Kidney glomerular epithelial cell (primary cell): ENCODE measurements at places on chromosomes 1 and 21.

DNA sequence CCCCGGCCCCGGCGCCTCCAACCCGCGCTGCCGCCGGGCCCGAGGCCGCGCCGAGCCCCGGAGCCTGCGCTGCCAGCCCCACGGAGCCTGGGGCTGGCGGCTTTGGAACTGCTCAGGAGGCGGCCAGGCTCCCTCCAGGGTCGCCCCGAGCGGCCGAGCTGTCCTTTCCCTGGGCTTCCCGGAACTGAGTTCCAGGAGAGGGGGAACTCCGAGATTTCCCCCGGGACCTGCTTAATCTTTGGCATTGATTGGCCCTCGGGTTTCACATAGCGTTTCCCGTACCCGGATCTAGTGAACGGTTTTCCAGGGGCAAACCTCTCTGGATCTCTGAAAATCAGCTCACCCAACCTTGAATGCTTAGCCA lies 504 bp downstream of the H6PD start:
- DNase-seq = no peak

DNA sequence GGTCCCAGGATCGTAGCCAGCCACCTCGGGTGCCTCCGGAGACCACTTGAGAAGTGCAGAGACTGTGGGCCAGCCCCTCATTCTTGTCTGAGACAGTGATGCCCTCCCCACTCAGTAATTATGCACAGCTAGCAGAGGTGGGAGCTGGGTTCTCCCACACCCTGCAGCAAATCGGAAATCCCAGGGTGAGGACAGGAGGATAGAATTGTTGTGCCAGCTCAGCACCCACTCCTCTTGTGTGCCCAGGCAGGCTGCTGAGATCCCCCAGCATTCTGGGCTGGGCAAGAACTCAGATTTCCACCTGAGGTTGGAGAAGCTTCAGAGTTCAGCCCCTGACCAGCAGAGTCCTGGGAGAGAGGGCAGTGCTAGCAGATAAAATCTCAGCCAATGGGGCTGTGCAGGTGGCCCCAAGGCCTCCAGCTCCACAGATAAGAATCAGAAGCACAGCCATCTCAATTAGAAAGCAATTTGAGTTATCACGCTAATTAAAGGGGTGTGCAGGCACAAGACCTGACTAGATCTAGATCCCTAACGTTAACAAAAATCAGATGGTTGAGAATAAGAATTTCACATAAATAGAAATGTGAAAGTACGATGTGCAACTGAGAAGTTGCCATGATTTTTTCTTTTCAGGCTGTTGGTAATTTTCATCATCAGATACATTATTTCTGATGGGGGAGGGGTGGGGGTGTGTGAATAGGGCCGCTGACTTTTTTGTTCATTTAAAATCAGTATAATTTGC lies 45.5 kb upstream of the IRF2BP2 start:
- no peak for DNase-seq

DNA sequence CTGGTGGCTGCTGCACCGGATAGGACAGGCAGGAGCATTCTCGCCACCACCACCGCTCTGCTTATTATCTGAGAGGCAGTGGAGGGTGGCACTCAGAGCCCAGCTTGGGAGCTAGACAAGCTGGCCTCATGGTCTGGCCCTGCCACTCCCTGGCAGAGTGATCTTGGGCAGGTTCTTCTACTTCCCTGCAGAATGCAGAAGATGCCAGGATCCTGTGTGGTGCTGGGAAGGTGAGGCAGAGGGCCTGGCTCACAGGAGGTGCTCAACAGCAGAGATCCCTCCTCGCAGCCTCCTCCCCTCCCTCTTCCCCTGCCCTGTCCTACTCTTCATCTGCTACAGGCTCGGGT lies 60.4 kb downstream of the ARHGEF10L start:
- no peak for DNase-seq

GRCh38 chr1:211135342-211135950 lies 1.5 kb upstream of the KCNH1 start:
- peak; percentile 75 for DNase-seq

- DNase-seq = peak; percentile 68
Observed at GRCh38 chr1:232589812-232590743, 39.9 kb downstream of the SIPA1L2 start.

DNA sequence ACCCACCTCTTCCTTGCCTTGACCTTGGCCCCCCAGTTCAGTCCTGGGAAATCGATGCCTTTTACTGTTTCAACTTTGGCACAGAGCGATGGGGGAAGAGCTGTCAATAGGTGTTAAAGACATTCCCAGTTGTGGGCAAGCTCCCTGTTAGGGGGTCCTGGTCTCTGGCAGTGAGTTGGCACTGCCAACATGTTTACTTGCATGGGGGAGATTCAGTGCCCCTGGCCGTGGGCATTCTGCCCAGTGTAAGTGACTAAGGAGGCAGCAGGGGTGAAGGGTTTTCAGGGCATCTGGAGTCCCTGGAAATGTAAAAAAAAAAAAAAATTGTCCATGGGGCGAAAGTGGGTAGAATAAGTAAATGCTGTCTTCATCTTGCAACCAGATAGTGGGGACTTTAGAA lies 407.0 kb downstream of the PTPRU start:
- no peak for DNase-seq
